ENCODE measurements at places on chromosomes 2 and 18. TPM values are rescaled to one million over a fixed set of nuclear protein-coding genes. Genes with fewer than 3 reads are reported as not detected.

- DNase-seq, result peak; percentile 30
Observed at GRCh38 chr18:26458526-26459232, 89.7 kb downstream of the KCTD1 start.

DNA sequence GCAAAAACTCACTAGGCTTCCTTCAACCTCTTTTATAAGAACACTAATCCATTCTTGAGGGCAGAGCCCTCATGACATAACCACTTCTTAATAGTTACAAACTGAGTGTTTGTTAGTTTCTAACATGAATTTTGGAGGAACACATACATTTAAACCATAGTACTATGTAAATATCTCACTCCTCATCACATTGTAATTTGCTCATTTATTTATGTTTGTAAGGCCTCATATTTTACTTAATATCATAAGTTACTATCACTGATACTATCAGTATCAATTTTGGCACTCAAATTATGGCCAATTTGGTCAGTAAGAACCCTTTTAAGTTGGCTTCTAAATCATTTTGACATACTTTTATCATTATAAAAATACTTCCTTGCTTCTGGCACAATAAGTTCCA lies 603.1 kb downstream of the ZEB2 start:
- DNase-seq, result no peak

DNA sequence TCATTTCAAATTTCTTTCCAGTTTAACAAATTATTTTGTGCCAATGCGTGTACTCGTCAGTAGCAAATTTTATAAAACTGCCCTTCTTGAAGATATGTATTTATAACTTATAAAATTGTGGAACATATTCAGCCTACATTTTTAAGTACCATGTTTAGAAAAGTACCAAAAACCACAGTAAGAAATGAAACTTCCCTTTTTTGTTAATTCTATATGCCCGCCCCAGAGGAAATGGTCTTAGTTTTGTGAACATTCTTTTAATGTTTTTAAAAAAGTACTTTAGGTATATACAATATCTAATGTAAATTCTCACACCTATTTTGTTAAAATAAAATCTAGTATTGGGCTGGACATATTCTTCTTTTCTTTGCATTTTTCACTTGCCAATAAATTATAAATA lies 1.2 kb downstream of the UGT1A9 start:
- DNase-seq, result no peak

DNA sequence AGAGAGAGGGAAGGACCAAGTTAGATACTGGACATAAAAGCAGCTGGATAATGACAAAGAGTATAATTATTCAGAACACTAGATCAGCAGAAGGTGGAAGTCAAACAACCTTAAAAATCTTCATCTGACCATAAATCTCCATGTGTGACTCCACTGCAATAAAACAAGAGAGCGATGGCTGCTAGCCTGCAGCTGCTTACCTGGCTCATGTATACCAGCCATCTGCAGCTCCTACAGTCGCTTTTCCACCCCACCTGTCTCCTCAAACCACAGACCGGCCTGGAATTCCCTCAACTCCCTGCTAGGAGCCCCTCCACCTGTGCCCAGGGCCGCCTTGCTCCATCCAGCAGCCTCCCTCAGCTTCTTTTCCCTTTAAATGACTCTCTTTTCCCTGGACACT lies 64.5 kb downstream of the SLC4A5 start:
- no peak for DNase-seq

DNA sequence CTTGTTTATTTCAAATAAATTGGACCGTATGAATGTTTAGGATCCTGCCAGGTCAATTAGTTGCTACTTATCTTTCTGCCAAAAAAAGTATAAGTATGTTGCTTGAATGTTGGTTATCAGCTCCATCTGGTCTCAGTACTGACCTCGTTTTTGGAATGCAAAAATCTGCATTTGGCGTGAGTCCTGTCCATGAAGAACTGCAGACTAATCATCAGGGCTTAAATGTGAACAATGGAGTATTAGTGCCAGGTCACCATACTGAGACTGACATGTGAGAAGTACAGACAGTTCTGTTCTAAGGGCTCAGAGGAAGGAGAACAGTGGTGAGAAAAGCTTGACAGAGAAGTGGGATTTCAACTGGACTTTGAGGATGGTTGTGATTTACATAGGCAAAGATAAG lies 393.1 kb upstream of the SLC14A2 start:
- DNase-seq, result no peak

- DNase-seq, result peak; percentile 70
Observed at GRCh38 chr2:219230059-219230540, 494 bp downstream of the ANKZF1 start.

GRCh38 chr2:106104332-106105062 lies 89.6 kb downstream of the UXS1 start:
- peak; percentile 75 for DNase-seq

DNA sequence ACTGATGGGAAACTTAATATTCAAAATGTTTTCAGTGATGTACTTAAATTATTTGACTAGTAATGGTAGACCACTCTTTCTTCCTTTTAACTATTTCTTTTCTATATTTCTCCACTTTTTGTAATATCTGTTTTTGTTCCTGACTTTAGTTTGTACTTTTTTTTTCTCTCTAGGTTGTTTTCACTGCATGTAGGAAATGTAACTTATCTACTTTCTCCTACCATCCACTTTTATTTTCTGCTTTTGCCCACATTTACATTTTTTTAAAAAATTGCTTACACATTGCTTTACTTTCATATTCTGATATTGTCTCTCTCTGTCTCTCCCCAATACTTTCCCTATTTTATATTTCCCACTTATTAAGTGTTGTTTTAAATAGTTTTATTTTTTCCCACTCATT lies 47.0 kb downstream of the ZNF407 start:
- DNase-seq, result no peak

- DNase-seq, result peak; percentile 83
Observed at GRCh38 chr2:70919672-70920366, 15.9 kb upstream of the ATP6V1B1 start.

- DNase-seq, result no peak
Observed at GRCh38 chr2:197258580-197258979, 52.0 kb downstream of the ANKRD44 start.

- no peak for DNase-seq
Observed at GRCh38 chr2:158810731-158811460, 15.8 kb downstream of the DAPL1 start.

LAMA1 gene
- total RNA-seq, result not detected

MAIP1 gene
- total RNA-seq, result 26.0 TPM
